T-helper 17 cell (primary cell): ENCODE measurements at places on chromosomes 3 and 15.

DNA sequence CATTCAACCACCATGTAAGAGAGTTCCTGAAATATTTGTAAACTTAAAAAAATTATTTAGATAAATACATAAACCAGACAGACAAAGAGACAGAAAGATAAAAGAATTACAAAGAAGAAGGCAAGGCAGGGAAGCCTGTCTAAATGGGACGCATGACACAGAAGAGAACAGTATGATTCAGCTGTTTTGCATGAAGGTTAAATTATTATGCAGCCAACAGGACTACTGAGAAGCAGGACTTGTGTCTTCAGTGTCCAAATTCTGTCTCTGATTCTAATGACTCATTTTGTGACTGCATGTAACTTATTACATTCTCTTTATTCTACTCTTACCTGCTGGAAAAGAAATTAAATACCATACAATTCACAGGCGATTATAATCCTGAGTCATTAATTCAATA, 340.4 kb upstream of the KCNMB2 start:
- DNase-seq = no peak

DNA sequence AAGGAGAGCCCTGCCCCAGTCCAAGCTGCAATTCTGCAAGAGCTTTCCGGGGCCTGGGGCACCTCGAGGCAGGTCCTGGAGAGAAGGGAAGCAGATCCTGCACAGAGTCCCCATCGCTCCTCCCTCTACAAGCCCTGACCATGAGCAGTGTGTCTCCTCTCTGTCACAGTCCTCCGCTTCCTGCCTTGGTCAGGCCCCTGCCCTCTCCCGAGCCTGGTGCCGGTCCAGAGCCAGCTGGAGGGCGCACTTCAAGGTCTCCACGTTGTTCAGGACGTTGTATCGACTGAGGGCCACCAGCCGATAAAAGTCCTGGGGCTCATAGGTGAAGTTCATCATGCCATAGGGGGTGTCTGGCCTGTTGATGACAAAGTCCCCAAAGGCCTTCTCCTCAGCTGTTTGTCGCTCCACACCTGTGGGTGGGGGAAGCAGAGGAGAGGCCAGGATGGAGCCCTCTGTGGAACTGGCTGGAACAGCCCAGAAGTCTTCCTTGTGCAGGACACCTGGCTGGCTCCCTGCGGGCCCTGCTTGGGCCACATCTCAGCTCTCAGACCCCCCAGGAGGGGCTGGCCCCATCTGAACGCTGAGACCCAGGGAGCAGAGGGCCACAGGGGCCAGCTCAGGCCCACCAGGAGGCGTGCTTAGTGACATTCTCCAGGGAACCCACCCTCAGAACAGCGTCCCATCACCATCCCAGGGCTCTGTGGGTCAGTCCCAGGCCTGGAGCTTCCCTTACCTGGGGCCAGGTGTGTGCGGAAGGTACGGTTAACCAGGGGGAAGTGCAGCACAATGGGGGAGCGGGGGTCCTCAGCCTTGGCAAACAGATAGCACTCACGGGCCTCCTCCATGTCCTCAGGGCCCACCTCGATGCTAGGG, 14.4 kb downstream of the PLA2G4F start:
- no peak for DNase-seq

- DNase-seq = no peak
These were observed 15.7 kb upstream of the TFRC start for GRCh38 chr3:196097373-196098154.

DNA sequence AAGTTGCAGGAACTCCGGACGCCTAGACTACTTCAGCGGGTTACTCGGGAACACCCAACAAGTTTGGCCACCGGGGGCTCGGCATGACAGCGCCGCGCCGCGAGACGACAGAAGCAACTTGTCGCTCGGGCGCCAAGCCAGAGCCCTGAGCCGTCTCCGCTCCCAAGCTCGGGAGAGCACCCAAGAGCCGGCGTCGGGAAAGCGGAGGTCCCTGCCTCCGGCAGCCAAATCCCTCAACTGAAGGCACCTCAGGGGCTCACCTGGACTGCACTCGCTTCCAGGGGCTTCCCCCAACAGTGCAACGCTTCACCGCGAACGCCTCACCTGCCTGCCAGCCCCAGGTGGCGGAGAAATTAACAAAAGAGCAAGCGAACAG, 640 bp downstream of the MB21D2 start:
- peak; percentile 15 for DNase-seq

DNA sequence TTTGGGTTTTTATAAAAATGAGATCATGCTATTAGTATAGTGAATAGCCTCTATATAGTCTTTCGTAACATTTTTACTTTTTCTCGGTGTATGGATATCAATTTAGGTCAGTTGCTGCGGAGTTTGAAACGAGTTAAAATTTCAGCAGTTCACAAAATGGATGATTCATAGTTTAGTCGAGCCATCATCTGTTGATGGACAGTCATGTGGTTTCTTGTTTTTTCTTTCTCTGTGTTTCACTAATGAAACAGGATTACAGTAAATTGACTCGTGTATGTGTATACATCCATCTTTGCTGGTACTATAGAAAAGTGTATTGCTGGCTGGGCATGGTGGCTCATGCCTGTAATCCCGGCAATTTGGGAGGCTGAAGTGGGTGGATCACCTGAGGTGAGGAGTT, 106.8 kb downstream of the IGF1R start:
- no peak for DNase-seq

DNA sequence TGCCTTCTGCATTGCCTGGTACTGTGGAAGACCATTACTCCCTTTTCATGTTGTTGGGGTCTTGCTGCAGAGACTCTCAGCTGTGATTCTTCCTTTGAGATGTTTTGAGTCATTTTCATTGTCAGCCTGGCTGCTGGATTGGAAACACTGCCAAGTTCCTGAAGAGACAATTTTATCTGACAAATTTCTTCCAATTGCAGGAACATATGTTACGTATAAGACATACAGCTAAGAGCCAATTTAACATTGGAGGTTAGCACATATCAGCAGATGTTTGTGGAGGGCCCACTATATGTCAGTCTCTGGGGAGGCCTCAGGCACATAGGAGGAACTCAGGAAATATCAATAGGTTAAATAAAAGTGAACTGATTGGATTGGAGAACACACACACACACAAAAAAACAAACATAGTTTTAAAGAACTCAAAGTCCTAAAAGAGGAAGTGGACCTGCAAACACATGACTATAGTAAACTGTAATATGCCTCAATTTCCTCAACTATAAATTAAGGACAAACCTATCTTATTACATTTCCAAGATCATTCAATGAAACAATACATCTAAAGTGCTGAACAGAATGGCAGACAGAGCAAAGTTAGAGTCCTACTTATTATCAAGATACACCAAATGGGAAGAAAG, 172.3 kb downstream of the MYRIP start:
- DNase-seq = no peak

DNA sequence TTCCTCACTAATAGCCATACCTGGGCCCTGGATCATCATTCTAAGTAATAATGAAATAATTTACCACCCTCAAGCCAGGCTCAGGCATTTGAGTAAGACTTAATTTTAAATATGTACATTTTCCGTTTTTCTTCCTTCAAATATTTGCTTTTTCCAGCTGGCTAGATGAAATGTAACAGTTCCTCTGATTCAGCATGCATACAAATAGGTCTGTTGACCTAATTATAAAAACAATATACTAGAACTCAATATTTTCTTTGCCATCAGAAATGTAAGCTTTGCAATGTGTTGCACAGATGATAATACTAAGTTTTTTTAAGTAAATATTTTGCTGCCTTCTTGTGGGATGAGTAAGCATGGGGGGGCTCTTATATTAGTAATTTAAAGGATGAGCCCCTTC, 91.6 kb downstream of the FEZF2 start:
- DNase-seq = no peak

GRCh38 chr3:55488398-55489055, 1.4 kb upstream of the WNT5A start:
- no peak for DNase-seq

DNA sequence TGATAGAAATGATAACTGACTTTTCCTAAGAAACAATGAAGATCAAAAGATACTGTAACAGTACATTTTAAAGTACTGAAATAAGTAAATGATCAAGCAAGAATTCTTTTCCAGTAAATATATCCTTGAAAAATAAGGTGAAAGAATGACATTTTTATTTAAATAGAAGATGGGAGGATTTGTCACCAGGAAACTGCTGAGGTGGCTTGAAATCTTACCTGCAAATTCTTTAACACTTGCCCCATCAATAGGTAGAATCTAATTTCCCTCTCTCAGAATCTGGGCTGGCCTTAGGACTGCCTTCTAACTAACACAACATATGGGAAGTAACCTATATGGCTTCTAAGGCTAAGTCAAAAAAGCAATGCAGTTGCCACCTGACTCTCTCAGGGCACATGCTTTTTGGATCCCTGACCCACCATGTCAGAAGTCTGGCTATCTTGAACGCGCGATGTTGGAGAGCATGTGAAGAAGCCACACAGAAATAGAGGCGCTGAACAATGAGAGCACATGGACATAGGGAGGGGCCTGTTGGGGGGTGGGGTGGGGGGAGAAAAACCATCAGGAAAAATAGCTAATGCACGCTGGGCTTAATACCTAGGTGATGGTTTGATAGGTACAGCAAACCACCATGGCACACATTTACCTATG, 11.5 kb downstream of the ACSBG1 start:
- no peak for DNase-seq

GRCh38 chr3:119443179-119443578, 20.2 kb downstream of the TMEM39A start:
- DNase-seq = no peak

GRCh38 chr3:156735471-156735870, 61.1 kb downstream of the TIPARP start:
- no peak for DNase-seq

- DNase-seq = no peak
These were observed 345.7 kb upstream of the UMPS start for GRCh38 chr3:124384527-124384926.

DNA sequence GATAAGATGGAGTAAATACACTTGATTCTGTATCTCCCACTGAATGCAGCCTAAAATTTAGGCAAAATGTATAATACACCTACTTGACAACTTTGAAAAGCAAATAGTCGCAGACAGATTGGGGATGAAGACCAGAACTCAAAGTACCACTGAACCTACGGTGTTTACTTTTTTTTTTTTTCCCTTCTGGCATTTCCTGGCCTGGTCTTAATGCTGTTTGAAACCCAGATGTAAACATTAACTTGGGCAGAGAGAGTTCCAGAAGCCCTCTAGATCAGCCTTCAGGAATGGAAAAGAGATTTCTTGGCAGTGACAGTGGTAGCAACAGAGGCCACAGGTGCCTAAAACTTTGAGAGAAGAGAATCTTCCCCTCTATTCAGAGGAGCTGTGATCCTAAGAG, 27.8 kb downstream of the ALPK3 start:
- DNase-seq = no peak

DNA sequence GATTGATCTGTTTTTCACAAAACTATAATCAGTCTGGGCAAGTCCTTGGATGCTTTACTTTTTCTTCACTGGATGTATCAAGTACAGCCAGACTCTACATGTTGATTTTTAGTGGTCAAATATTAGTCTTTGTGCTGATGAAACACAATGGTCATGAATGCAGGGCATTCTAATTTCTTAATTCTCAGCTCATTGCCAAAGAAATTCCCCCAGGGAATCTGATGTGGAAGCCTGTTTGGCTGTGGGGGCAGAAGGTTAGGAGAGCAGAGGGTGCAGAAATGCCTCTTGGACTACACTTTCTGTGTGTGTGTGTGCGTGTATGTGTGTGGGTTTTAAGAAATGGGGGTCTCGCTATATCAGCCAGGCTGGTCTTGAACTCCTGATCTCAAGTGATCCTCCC, 48.7 kb upstream of the HACD2 start:
- no peak for DNase-seq

DNA sequence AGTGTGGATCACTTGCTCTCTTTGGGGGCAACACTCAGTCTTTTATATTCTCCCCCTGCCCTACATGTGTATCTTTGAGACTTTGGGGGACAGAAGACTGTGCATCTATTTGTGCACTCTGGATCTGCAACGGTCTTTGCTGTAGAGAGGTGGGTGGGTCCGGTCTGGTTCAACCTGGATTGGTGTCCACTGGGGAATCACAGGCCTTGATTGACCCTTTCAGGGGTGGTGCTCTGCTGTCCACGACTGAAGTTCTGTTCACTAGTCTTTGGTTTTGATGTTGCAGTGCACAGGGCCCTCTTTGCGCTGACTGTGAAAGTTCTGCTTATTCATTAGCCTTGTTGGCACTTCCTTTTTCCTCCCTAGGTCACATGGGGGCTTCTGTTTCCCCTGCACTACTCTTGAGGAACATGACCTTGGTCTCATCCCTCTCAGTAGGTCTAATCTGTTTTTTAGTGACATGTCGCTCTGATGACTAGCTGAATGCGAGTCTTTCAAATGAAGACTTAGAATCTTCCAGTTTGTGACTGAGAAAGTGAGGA, 284.2 kb downstream of the SV2B start:
- DNase-seq = no peak

DNA sequence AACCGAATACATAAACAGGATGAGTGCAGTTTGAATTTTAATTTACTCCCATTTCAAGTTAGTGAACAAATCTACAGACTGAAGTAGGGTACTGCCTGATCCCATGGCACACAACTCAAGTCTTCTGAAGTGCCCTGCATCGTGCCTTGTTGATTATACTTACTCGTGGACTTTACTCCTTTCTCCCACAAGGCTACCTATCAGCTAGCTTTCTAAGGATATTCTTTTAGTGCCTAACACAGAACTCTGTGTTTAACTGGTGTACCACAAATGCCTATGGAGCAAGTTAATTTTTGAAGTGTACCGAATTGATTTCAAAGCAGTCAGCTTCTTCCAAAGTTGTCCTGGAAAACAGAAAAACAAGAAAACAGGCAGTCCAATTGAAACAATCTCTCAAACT, 119.8 kb downstream of the TNIK start:
- DNase-seq = no peak

- no peak for DNase-seq
These were observed 110.9 kb upstream of the THRB start for GRCh38 chr3:24605511-24606028.

GRCh38 chr15:99435113-99435695, 130.6 kb upstream of the MEF2A start:
- DNase-seq = no peak

DNA sequence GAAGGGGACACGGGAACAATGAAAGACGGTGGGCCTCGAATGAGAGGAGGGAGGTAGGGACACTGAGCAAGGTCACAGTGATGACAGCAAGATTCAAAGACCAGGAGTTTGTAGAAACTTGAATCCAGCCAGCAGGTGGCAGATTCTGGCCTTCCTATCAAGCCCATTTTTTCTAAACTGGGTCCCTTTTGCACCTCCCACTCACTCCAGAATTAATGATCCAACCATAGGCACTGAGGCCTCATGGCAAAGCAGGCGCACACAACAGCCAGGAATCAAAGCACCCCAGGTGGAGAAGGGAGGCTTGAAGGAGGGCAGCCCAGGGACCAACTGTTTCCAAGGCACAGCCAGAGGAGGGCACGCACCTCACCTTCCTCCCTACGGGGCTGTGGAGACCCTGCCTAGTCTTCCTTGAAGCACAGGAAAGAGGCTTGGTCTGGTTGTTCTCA, 90.2 kb downstream of the ANP32A start:
- no peak for DNase-seq

DNA sequence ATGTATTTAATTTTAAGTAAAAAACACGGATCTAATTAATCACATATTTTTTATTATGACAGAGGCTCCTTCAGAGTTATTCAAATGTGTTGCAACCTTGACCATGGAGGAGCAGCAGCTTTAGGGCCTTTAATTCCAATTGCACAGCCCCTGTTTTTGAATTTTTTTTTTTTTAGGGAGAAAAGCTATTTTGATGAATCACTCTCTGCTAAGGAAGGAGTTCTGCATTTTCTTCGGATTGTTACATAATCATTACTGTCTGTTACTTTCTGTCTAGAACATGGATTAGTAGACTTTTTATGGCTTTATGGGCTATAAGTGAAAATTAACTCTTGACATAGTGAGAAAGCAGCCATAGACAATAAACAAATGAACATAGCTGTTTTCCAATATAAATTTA, 90.8 kb downstream of the MCTP2 start:
- no peak for DNase-seq
